ENCODE measurements at places on chromosomes 13 and 19.

- no peak for DNase-seq
These were observed 15.6 kb upstream of the CCNE1 start for GRCh38 chr19:29796173-29796573.

DNA sequence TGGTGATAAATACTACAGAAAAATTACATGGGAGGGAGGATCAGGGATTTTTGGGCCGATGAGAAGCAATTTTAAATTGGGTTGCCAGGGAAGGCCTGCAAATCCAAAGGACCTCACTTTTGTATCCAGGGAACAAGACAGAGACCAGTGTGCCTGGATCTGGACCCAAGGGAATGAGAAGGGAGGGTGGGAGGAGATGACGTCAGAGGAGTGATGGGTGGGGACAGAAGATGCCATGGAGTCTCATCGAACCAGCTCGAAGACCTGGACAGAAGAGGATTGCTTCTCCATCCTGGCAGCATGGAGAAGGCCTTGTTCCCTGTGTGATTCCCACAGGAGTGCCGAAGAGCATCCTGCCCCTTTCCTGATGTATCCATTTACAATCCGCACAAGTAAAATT lies 68.9 kb downstream of the ITGBL1 start:
- DNase-seq, result no peak

DNA sequence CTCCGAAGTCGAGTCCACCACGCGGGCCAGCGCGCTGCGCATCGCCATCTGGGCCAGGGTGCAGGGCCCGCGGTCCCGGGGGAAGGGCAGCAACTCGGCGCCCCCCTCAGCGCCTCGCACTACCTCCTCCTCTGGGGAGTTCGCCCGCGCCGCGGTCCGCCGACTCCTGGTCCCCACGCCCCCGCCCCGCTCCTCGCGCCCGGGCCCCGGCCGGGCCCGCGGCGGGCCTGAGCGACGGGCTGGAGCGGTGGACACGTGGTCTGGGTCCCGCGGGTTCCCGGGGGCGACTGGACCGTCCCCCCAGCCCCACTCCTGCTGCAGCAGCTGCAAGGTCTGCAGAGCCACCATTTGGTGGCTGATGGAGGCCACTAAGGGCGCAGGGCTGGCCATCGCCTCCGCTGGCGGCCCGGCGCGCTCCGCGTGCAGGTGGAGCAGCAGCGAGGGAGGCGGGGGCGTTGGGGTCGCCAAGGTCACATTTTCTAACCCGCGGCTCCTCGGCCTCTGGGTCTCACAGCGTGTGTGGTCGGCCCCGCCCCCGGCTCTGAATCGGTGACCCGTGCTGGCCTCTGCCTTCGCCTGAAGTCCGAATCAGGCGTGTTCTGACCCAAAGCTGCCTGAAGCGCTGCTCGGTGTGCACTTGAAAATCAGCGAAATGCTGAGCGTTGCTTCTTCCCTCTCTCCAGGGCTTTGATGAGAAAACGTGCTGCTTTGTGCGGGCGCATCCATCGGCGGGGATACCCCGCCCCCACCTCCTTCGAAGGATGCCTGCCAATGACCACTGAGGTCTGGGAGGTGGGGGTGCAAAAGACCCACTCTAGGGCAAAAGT lies at the start of gene DLEU7:
Gene DLEU7, minus strand, starts transcription at position 436 of the 827 bp plus-strand sequence. Its CDS starts 46 bp downstream, at position 390.
- no peak for DNase-seq

DNA sequence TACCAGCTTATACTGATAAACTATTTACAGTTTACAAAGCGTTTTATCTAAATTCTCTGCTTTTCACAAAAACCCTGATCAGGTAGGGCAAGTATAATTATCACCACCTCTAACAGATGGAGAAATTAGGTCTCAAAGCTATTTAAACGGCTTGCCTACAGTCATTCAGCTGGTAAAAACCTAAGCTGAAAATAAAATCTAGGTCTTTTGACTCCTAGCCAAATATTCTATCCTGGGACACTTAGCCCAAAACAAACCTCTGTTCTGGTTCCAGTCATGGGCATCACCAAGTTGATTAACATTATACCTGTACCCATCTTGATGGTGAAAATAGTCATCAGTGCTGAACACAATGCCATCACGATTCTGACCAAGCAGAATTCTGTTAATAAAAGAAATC lies 11.4 kb downstream of the N4BP2L2 start:
- no peak for DNase-seq

DNA sequence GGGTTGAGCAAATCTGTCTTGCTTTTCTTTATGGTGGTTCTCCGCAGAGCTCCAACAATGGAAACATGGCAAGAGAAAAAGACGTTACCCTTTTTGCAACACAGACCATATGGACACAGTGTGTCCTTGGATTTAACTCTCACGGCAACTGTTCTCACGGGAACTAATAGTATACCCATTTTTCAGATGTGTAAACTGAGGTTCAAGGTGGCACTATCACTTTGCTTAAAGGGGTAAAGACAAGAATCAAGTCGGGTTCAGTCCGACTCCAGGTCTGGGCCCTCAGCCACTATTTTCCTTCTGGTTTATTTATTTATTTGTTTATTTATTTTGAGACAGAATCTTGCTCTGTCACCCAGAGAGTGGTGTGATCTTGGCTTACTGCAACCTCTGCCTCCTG lies 176.0 kb downstream of the CACNA1A start:
- DNase-seq, result no peak

DNA sequence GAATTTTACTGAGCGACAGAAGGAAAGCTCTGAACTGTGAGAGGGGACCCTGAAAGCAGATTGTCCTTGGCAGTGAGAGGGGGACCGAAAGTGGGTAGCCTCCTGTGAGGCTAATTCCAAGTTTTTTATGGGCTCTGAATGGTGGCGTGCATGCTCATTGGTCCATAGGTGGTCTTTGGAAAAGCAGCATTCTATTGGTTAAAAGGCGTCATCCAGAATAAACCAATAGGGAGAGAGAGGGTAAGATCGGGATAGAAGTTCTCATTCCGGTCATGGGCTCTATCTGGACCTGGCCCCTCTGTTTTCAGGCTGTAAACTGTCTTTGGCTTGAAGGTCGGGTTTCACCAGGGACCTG lies 539.8 kb upstream of the PCDH9 start:
- DNase-seq, result no peak

- DNase-seq, result no peak
These were observed 17.7 kb upstream of the DPY19L3 start for GRCh38 chr19:32387701-32388392.

GRCh38 chr13:30463787-30464495 lies 1.8 kb downstream of the HMGB1 start:
- peak; percentile 69 for DNase-seq

- no peak for DNase-seq
These were observed 67.4 kb upstream of the EDNRB start for GRCh38 chr13:77985866-77986636.

GRCh38 chr13:40433577-40433976 lies 232.9 kb downstream of the FOXO1 start:
- DNase-seq, result peak; percentile 21
